ENCODE measurements at places on chromosomes 16 and 17.
A peak's percentile ranks its signal among the peaks of the same experiment; 100 is the strongest.

DNA sequence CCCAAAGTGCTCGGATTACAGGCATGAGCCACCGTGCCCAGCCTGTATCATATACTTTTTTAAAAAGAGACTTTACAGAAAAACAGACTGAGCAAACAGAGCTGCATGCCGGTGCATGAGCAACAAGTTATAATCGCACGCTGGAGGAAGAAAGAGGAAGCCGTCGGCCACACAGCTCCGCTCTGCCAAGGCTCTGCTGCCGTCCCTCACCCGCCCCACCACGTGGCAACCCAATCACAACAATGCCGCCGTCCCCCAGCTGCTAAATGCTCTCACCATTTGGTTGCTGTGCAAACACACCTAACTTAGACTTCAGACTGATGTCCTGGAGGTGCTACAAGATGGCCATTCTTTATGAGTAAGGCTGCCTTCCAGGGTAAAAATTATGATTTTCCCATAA, 83.5 kb downstream of the ADCY9 start:
- no peak for DNase-seq

DNA sequence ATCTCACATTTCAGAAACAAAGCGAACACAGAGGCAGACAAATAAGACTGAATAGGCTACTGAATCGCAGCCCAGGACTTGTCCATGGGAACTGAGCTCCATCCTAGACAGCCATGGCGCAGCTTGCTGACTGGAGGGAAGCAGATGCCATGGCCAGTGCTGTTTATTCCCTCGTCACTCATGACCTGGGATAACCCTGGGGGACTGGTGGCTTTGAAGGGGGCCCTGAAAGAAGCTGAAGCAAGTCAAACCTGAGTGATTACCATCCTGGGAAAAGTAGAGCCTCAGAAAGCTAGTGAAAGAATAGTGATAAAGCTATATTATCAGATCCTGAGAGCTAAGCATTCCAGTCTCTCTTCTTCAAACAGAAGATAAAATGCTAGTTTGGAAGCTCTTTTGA, 94.1 kb downstream of the RPGRIP1L start:
- DNase-seq: no peak

DNA sequence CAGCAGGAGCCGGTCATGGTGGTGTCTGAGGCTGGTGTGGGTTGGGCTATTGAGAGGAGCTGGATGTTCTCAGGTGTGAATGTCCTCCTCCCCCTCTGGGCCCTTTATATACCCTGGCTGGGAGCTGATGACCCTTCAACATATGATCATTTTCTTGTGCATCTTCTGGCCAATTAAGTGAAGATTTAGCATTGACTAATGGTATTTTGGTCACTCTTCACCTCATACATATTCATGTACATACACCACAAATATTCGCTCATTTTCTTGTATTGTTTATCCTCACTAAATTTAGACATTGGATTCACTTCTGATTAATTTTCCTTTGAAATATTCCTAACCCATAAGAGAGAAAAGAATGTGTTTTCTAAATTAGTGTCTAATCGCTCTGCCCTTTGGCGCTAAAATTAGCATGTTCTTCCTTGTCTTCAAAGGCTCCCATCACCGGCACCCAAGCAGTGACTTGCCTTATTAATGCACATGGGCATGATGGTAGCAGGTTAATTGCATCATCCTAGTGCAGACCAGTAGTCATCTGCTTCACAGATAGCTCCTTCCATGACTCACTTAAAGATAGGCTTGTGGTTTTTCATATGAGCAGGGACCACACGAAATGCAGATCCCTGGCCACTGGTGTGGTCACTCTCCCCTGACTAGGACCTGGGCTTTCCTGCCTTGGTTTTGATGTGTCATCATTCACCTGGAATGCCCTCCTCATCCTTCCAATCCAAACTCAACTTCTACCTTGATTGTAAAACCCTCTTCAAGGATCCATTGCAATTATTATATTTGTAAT, at the start of gene KRTAP2-4:
TSS of gene KRTAP2-4 (minus strand) at position 51 of the 796 bp plus-strand sequence. CDS start at position 17, 34 bp downstream.
- no peak for DNase-seq

DNA sequence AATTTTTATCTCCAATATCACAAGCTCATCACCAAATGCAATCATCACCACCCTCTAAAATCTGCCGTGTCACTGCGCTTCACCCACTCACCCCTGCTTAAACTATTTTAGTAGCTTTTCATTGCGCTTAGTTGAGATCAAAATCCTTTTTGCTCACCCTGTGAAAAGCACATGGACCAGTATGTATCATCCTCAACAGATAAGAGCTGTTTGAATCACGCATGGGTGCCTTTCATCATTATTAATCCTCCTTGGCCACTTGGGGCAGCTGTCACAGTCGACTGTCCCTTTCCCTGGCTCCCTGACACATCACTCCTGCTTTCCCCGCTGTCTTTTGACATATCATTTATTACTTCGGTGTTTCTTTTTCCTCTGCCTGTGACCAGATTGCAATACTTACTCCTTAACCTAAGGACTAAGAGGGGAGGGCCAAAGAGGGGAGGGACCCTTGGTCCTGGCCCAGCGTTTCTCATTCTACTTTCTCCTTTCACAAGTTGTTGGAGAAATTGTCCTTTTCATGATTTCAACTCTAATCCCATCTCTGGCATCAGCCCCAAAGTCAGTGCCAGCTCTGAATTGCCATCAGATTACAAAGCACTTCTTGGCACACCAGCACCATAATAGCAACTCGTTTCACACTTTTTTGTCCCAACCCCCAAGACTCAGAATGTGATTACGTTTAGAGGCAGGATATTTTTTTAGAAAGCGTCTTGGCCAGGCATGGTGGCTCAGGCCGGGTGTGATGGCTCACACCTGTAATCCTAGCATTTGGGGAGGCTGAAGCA, 8.6 kb upstream of the KDM6B start:
- DNase-seq: peak; percentile 6

- no peak for DNase-seq
These were observed 356.4 kb upstream of the TOM1L1 start for GRCh38 chr17:54544249-54544648.

GRCh38 chr17:76704805-76705204, 6.0 kb downstream of the MXRA7 start:
- DNase-seq: no peak

- no peak for DNase-seq
These were observed 129.3 kb upstream of the AXIN2 start for GRCh38 chr17:65690626-65691310.

GRCh38 chr16:11098601-11099390, 154.4 kb downstream of the CLEC16A start:
- DNase-seq: no peak

- DNase-seq: no peak
These were observed 47.4 kb upstream of the LHX1 start for GRCh38 chr17:36889770-36890349.

All from NCI-H526 (cell line).